Cerebellar cortex (tissue), 1 donor: ENCODE measurements at places on chromosomes 4 and X.

- DNase-seq = no peak
Measured at GRCh38 chr4:2318476-2318875, 56.6 kb upstream of the MXD4 start.

DNA sequence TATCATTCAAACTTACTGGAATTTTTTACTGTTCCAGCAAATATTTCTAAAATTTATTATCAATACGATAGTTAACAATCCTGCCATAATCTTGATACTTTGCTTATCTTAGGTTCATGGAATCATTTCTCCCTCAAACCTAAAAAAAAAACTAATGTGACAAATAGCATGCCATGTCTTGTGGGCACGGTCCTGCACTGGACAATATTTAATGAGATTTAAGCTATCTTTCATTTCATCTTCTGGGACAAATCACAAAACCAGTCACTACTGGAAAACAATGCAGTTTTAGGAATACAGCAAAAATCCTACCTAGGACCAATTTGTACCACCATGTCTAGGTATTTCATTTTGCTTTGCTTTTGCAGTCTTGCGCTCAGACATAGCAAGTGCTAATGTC, 93.7 kb downstream of the FRYL start:
- DNase-seq = no peak

GRCh38 chr4:154044108-154044531, 255.2 kb upstream of the SFRP2 start:
- no peak for DNase-seq

- no peak for DNase-seq
Measured at GRCh38 chr4:140152013-140152703, 1.8 kb downstream of the MAML3 start.

GRCh38 chr4:169428376-169428775, 157.6 kb upstream of the SH3RF1 start:
- DNase-seq = no peak

- DNase-seq = no peak
Measured at GRCh38 chr4:71294301-71294700, 44.5 kb upstream of the SLC4A4 start.

GRCh38 chr4:104408878-104409277, 85.8 kb downstream of the CXXC4 start:
- DNase-seq = no peak

DNA sequence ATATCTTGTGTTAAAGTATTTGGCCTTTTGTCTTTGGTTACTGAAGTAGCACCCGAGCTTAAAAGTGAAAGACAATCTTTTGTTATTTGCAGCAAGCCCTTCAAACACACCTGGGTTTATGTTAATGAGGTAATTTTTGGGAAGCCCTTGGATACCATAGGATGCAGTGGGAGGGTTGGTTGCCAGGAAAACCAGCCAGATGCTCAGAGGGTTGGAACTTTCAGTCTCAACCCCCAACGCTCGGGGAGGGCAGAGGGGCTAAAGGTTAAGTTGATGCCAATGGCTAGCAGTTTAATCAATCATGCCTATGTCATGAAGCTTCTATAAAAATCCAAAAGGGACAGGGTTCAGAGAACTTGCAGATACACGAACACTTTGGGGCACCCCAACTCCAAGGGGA, 17.2 kb upstream of the GPR173 start:
- DNase-seq = no peak

GRCh38 chrX:152601848-152602616, 35.7 kb upstream of the GABRQ start:
- no peak for DNase-seq

GRCh38 chrX:23482561-23482960, 147.9 kb downstream of the PTCHD1 start:
- DNase-seq = no peak

DNA sequence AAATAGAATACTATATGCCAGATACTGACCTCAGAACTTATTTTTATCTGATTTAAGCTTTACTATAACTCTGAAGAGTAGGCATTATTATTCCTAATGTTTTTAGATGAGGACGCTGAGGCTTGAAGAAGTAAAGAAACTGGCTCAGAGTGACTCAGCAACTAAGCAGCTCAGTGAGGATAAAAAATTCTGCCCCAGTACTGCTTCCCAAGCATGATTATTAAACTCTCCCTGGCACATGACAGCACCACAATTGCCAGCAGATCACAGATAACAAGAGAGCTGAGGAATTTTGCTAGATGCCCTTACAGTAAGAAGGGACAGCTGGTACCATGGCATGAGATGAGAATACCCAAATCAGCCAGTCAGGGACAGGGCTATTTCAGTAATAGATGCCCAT, 219.4 kb downstream of the NKX6-1 start:
- DNase-seq = no peak

GRCh38 chr4:128558896-128559679, 250.4 kb upstream of the JADE1 start:
- no peak for DNase-seq

- peak; percentile 75 for DNase-seq
Measured at GRCh38 chr4:38062088-38062775, 102.0 kb downstream of the PTTG2 start.

DNA sequence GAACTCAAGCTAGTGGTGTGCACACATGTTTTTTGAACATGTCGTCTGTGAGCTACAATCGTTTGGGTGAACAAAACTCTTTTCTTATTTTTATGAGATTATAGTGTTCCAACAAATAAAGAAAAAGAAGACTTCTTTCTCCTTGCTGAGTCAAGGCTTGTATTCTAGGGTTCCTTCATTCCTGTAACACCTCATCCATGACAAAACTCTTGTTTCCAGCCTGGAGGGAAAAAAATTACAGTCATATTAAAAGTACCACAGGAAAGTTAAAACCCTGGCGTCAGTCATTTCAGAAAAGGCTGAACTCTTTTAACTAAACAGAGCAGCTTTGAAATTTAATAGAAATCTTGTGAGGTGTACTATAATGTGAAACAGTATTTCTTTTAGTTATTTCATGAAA, 79.2 kb upstream of the BOD1L1 start:
- DNase-seq = no peak

DNA sequence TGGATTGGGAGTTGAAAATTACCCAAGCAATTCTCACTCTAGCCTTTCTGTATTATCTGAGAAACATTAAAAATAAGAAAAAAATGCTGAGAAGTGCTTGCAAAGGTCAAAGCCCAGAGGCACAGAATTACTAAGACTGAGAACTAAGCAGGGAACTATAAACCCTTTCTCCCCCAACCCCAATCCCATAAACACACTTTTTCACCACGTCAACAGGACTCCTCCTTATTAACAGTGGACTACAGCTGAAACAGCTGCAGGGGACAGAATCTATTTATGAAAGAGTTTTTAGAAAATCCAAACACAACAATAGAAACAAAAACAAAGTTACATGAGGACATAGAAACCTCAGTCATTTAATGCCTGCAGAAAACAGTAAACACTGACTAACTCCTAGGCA, 984.1 kb downstream of the TRAM1L1 start:
- no peak for DNase-seq

GRCh38 chrX:123185721-123186120, 1.6 kb downstream of the GRIA3 start:
- no peak for DNase-seq

- DNase-seq = no peak
Measured at GRCh38 chrX:81412428-81412827, 210.5 kb downstream of the SH3BGRL start.

- no peak for DNase-seq
Measured at GRCh38 chr4:61129971-61130370, 70.2 kb upstream of the ADGRL3 start.
